Vein endothelial cell (primary cell): ENCODE measurements at places on chromosomes 6 and 20. TPM values are rescaled to one million over a fixed set of nuclear protein-coding genes. Genes with fewer than 3 reads are reported as not detected.

SFTA2 gene
- total RNA-seq, result not detected in 2 replicates

MYLK4 gene
- 0.65 and 1.1 TPM in 2 replicates for total RNA-seq

CST2 gene
- not detected in 2 replicates for total RNA-seq

PRKN gene
- total RNA-seq, result 0.76 and 1.6 TPM in 2 replicates

BHLHE23 gene
- total RNA-seq, result not detected in 2 replicates

SS18L1 gene
- 15.0 and 15.7 TPM in 2 replicates for total RNA-seq

BRPF3 gene
- 20.5 and 20.6 TPM in 2 replicates for total RNA-seq

PGC gene
- total RNA-seq, result not detected in 2 replicates

DIDO1 gene
- total RNA-seq, result 54.9 and 55.2 TPM in 2 replicates

KCNK15 gene
- total RNA-seq, result not detected in 2 replicates

SLC35D3 gene
- not detected in 2 replicates for total RNA-seq

FLOT1 gene
- 86.3 and 91.1 TPM in 2 replicates for total RNA-seq
